Stimulated activated CD8-positive, alpha-beta memory T cell treated with anti-CD3 and anti-CD28 coated beads, Interleukin-4, amount 100 ng/mL, for 1 hour (primary cell): ENCODE measurements at places on chromosomes 4 and X.

DNA sequence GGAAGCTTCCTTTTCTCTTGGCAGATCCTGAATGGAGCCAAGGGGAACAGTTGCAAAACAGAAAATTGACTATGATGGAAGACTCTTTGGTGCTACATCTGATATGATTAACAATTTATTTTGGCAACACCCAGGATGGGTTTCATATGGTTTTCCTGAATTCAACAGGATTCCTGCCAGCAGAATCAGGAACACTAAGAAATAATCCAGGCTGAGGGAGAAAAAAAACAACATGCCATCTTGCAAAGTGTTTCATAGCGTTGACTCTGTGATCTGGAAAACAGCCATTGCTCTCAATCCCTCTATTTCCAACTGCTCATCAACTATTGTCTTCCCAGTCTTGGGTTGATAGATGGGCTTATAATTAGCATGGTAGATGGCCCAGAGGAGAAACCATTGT lies 303.8 kb upstream of the KLF3 start:
- no peak for DNase-seq

- no peak for DNase-seq
Observed at GRCh38 chrX:112211459-112211858, 128.9 kb upstream of the TRPC5 start.

- no peak for DNase-seq
Observed at GRCh38 chr4:47855350-47855749, 17.5 kb upstream of the CORIN start.

- no peak for DNase-seq
Observed at GRCh38 chrX:7047951-7048350, 99.6 kb upstream of the STS start.

GRCh38 chr4:11469650-11470437 lies 41.1 kb upstream of the HS3ST1 start:
- no peak for DNase-seq

DNA sequence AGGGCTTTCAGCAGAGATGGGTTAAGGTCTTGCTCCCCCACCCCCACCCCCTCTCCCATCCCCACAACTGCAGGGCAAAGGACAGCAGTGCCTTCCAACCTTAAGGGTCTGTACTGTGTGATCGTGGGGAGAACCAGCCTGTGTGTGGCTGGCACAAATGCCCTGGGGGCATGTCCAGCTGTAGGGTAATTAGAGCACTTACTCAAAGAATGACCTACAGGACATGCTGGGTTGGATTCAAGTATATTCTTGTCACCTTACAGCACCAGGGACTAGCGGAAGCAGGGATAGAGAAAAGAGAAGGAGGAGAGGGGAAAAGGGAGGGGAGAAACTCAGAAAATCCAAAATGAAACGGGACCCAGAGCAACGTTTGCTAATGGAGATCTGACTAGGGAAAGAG lies 191.3 kb upstream of the GATB start:
- no peak for DNase-seq

- DNase-seq = no peak
Observed at GRCh38 chr4:100657187-100657586, 139.4 kb upstream of the EMCN start.

- no peak for DNase-seq
Observed at GRCh38 chr4:84379917-84380641, 119.0 kb downstream of the NKX6-1 start.
